CD4-positive, alpha-beta memory T cell (primary cell): ENCODE measurements at places on chromosomes 12 and 14.

DNA sequence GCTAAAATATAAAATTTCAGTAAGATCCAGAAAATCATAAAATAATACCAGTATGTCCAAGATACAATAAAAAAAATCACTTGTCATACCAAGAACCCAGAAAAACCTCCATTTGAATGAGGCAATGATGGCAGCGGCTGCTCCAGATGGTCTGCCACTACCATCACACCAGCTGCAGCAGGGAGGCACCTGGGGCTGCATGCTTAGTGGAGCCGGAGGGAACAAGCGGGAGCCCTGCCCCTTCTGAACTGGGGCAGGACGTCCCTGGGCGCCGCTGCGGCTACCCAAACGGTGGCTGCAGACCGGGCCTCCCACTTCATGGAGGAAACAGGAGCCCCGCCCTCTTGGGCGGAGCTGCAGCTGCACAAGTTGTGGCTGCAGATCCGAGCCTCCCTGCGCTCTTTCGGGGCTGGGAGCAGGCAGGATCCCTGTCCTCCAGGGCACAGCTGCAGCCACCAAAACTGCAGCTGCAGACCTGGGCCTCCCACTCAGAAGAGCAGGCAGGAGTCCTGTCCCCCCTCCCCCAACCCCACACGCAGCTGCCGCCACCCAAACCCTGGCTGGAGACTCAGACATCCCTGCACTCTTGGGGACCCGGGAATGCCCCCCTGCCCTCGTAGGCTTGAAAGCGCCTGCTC, 36.1 kb upstream of the OR5AU1 start:
- DNase-seq = peak; percentile 74

GRCh38 chr14:89600950-89601826, 184.2 kb upstream of the FOXN3 start:
- no peak for DNase-seq

DNA sequence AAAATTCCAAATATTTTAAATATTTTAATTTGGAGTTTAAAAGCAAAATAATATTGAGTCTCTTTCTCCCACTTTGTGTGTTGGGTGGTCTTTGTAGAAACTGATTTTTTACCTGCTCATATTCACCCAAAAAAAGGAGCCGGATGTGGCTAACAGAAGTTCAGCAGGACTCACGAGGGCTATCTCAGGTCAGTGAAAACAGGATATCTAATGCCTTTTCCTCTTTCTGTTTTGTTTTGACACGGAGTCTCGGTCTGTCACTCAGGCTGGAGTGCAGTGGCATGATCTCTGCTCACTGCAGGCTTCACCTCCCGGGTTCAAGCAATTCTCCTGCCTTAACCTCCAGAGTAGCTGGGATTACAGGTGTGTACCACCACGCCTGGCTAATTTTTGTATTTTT, 30.8 kb downstream of the COA8 start:
- DNase-seq = no peak

DNA sequence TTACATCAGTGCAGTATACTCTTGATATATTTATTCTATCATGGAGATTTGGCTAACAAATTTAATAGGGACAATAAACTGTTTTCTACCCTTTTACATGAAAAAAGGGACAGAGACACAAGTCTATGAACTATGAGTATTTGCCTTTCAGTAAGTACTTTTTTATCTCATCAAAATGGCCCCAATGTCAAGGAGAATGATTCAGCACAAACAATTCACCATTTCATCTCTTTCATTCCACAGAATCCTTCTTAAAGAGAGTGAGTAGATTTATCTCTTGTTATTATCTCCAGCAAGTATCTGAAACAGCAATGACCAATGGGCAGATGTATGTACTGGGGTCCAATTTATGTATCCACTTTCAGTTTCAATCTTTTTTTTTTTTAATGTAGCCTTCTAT, 447.5 kb downstream of the NPAS3 start:
- DNase-seq = no peak

DNA sequence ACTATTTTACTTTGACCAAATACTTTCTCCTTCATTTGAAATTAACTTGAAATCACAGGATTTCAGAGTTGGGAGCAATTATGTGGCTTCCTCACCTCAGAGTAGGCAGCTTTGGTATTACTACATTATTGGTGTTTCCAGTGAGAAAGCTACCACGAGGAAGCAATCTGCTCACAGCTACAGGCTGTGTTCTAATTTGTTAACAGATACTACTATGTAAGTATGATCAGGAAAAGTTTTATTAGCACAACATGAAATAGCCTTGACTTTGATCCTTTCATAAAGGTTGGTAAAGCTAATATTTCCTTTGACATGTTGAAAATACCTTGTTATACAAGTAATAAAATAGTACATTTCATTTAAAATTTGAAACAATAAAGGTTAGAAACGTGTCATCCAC, 30.6 kb downstream of the TAOK3 start:
- no peak for DNase-seq

DNA sequence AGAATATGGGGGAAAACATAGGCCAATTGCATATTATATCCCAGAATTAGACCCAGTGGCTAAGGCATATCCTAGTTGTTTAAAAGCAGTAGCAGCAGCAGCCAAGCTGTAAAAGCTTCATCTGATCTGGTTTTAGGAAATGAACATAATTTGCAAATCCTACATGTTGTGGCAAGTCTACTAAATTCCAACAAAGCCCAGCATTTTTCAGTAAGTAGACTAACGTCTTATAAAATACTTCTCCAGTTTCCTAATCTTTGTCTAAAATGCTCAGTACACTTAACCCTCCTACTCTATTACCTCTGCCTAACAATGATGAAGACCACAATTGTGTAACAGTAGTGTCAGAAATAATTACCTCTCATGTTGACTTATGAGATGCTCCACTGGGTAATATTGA, 70.9 kb upstream of the RERGL start:
- no peak for DNase-seq

- DNase-seq = no peak
Measured at GRCh38 chr12:4292341-4293073, 18.9 kb downstream of the CCND2 start.

DNA sequence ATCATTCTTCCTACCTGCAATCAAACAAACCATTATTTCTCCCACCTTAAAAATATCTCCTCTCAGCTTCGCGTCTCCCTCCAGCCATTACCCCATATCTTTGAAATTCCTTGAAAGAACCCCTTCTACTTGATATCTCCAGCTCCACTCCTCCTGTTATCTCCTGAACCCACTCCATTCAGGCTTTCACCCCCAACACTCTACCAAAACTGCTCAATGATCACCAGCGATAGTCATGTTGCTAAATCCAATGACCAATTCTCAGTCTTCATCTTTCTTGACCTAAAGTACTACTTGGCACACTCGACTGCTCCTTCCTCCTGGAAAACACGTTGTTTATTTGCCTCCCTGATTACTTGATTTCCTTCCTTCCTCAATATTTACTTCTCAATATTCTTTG, 70.1 kb downstream of the DUSP16 start:
- no peak for DNase-seq
